Urinary bladder (tissue), 4 donors: ENCODE measurements at places on chromosomes 1 and 21. TPM values are rescaled to one million over a fixed set of nuclear protein-coding genes. Genes with fewer than 3 reads are reported as not detected.

Gene ABCA4
- total RNA-seq, result 0.90 TPM

Gene RAP1GAP
- total RNA-seq, result 4.0 TPM

Gene PIK3CD
- total RNA-seq, result 3.8 TPM

Gene MYOCOS
- total RNA-seq, result not detected

Gene TRAF3IP3
- total RNA-seq, result 1.4 TPM

Gene TDRKH
- 4.2 TPM for total RNA-seq

Gene PYGO2
- 10.8 TPM for total RNA-seq

Gene NR5A2
- total RNA-seq, result 9.0 TPM
